ELR (cell line): ENCODE measurements at places on chromosomes 1 and 21.

DNA sequence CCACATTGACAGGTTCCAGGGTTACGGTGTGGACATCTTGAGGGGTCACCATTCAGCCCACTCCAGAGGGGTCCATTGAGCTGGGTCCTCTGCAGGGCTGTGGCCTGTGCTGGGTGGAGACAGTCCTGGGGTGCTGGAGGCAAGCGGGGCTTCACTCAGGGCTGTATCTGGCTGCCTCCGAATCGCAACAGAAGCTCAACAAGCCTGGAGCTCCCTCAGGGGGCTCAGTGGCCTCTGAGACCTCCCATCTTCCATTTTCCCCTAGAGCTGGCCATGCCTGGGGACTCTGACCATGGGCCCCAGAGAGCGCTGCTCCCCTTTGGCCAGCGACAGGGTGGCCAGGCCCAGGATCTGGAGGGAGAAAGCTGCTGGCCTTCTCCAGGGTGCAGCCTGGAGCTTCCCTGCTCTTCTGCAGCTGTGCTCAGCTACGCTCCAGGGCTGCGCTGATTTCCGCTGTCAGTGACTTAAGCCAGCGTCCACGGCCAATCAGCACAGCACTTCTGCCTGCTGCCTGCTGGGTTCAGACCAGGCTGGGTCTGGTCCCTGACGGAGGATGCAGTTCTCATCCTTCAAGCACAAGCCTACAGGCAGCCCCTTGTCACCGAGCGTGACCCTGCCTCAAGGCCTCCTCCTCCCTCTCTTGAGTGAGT, 45.0 kb upstream of the ADARB1 start:
- no peak for DNase-seq

DNA sequence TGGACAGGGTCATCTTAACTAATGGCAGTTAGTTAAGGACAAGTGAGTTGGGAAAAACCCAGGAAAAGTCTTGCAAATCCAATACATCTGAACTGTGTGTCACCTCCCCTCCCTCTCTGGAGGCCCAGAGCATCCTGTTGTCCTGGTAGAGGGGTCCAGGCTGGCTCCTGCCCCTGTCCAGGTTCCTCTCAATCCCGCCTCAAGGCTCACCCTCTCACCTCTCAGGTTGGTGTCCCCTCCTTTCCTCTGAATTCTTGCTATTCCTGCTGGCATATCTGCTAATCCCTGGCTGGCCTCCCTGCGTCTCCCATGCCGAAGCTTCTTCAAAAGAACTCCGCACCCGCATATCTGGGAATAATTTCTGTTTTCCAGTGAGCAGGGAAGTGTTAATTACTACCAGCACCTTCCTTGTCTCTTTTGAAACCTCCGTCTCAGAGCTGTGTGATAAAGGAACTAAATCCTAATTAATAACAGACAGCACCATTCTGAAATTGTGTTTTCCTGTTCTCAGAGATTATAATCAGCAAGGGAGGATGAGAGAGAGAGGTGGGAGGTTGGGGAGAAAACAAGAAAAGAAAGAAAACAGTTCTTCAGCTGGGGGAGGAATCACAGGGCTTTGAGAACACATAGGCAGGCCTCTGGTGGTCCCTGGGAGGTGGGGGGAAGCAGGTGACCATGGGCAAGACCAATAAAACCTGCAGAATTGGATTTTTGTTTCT, 568.0 kb downstream of the PTPRU start:
- DNase-seq, result no peak

DNA sequence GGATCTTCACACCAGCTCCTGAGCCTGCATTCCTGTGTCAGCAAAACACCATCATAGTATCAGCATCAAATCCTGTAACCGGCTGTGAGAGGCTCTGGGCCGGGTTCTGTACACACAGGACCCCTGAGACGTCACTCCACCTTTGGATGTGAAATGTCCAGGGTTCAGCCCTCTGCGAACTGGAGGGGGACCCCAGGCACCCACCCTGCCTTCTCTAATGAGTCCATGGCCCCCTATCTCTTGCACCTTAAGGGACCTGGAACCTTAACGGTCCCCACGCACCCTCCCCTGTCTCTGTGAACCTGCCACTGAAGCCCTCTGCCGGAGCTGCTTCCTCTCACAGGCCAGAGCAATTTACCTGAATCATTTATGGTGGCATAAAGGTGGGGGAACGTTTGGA, 257.8 kb downstream of the NPHP4 start:
- no peak for DNase-seq

- peak; percentile 13 for DNase-seq
These were observed 115.7 kb upstream of the UBE2U start for GRCh38 chr1:64087768-64088167.

DNA sequence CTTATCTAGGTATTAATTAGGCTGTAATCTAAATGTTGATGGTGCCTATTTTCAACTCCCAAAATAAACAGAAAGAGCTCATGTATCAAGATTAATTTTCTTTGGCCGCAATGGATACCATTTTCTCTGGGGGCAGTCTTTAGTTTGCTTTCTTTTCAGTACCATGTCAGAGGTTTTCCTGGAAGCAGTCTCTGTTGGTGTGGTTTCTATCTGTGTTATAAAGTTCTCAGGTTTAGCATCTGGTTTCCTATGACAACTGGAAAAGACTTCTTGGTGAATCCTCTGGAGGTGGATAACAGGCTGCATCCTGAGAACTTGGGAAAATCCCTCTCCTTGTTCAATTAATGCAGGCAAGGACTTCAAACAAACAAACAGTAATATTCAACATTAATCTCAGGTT, 38.7 kb upstream of the BATF3 start:
- DNase-seq, result no peak

GRCh38 chr1:234554698-234555311, 55.2 kb downstream of the IRF2BP2 start:
- no peak for DNase-seq

DNA sequence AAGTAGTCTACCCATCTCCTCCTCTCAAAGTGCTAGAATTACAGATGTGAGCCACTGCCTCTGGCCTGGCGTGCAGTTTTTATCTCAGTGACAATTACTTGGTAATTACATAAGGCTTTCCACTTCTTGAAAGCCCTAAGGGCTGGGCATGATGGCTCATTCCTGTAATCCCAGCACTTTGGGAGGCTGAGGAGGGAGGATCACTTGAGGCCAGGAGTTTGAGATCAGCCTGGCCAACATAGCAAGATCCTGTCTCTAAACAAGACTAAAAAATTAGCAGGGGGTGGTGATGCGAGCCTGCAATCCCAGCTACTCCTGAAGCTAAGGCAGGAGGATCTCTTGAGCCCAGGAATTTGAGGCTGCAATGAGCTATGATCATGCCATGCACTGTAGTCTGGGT, 7.7 kb downstream of the HHAT start:
- no peak for DNase-seq

- peak; percentile 50 for DNase-seq
These were observed 432 bp downstream of the AKT3 start for GRCh38 chr1:243849421-243850201.

GRCh38 chr1:5375481-5375880, 616.7 kb downstream of the NPHP4 start:
- no peak for DNase-seq

- DNase-seq, result no peak
These were observed 62.4 kb downstream of the SASS6 start for GRCh38 chr1:100070201-100070939.

- no peak for DNase-seq
These were observed 10.8 kb upstream of the TMEM52 start for GRCh38 chr1:1929639-1930545.

DNA sequence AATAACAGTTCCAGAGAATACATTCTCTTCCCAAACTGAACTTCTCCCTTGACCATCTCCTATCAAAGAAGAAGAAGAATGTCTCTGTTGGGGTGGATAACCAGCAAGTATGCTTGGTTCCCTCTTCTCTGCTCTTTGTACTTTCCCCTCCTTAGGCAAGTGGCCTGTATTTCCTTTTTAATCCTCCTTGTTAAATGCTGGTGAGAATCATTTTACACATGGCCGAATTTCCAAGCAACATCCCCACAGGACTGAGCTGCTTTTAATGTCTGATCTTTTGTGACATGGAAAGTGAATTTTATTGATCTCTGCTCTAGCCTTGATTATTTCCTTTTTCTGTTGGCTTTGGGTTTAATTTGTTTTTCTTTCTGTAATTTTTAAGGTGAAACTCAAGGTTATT, 336.7 kb downstream of the DUSP10 start:
- DNase-seq, result no peak

- DNase-seq, result no peak
These were observed 17.2 kb upstream of the RCSD1 start for GRCh38 chr1:167612587-167613385.

DNA sequence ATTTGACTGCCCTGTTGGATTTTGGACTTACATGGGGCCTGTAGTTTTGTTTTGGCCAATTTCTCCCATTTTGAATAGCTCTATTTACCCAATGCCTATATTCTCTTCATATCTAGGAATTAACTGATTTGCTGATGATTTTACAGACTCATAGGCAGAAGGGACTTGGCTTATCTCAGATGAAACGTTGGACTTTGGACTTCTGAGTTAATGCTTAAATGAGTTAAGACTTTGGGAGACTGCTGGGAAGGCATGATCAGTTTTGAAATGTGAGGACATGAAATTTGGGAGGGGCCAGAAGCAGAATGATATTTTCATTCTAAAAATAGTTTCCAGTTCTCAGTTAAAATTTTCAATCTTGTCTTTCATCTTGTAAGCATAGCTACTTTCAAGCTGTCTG, 222.3 kb downstream of the COP1 start:
- no peak for DNase-seq

GRCh38 chr1:61921435-61921834, 179.2 kb downstream of the PATJ start:
- DNase-seq, result peak; percentile 8

DNA sequence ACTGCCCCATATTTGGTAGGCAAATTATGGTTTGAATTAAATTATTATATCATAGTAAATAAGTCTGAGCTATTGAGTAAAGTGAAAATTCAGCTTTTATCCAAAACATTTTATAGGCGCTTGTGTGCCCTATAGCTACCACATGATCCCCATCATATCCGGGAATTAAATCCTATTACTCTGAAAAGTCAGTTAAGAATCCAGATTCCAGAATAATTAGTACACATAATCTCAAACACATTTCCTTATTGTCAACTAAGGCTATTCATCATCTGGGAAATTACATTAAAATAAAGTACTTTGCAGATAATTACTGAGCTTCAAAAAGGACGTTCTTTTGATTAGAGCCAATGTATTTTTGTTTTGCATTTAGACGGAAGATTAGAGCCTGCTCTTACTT, 72.3 kb downstream of the CTH start:
- no peak for DNase-seq

DNA sequence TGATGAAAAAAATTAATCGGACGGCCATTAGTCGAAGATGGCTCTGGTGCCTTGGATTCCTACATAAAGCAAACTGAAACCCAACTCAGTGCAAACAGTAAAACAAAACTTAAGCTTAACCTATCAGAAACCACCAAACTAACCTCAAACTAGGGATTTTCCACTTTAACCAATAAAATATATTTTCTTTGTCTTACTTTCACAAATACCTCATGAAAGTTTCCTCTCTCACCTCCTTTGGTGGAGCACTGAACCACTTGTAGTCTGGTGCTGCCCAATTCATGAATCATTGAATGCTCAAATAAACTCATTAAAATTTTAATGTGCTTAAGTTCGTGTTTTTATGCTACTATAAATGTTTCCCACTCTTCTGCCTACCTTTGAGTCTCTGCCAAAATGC, 7.0 kb downstream of the ADORA3 start:
- no peak for DNase-seq

DNA sequence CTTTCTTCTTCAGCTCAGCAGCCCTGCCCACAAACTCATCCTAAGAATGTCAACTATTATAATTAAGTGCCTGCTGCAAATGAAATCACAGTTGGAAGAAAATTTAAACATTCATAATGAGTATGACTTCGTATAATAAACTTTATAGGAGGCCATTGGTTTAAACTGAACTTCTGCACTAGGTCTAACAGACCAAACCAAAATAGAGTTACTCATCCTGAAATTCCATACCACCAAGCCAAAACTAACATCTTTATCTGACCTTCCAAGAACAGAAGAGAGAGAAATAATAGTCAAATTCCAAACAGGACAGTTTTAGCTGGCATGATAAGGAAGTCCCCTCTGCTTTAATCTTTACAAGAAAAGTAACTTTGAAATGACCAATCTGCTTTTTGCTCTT, 472.4 kb upstream of the PRMT6 start:
- no peak for DNase-seq

DNA sequence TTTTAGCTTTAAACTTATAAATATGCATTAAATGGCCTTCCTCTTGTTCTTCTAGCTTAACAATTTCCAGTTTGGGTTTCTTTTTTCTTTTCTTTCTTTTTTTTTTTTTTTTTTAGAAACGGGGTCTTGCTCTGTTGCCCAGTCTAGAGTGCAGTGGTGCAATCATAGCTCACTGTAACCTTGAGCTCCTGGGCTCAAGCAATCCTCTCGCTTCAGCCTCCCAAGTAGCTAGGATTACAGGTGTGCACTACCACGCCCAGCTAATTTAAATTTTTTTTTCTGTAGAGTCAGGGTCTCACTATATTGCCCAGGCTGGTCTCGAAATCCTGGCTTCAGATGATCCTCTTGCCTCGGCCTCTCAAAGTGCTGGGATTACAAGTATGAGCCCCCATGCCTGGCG, 37.9 kb upstream of the RUNX3 start:
- DNase-seq, result no peak

GRCh38 chr1:67761091-67761490, 72.2 kb downstream of the GNG12 start:
- DNase-seq, result no peak

GRCh38 chr1:196723325-196724185, 51.1 kb upstream of the CFHR3 start:
- peak; percentile 76 for DNase-seq
